Vein endothelial cell (primary cell): ENCODE measurements at places on chromosomes 1 and 21. TPM values are rescaled to one million over a fixed set of nuclear protein-coding genes. Genes with fewer than 3 reads are reported as not detected.

RXFP4 gene
- total RNA-seq = not detected in 2 replicates

IPO9 gene
- total RNA-seq = 37.9 and 50.2 TPM in 2 replicates

DFFA gene
- total RNA-seq = 54.9 and 63.0 TPM in 2 replicates

TTC22 gene
- total RNA-seq = not detected in 2 replicates

CD58 gene
- 14.0 and 18.6 TPM in 2 replicates for total RNA-seq

NBPF9 gene
- total RNA-seq = 14.7 and 16.7 TPM in 2 replicates

MCM3AP gene
- total RNA-seq = 67.0 and 71.9 TPM in 2 replicates

KCNJ6 gene
- not detected in 2 replicates for total RNA-seq

AMY1C gene
- not detected in 2 replicates for total RNA-seq

ZNF648 gene
- total RNA-seq = not detected in 2 replicates

CRYBG2 gene
- total RNA-seq = not detected in 2 replicates

EMC1 gene
- 73.5 and 78.0 TPM in 2 replicates for total RNA-seq
